Stimulated activated CD8-positive, alpha-beta memory T cell treated with anti-CD3 and anti-CD28 coated beads, Interleukin-4, amount 100 ng/mL, for 24 hours (primary cell): ENCODE measurements at places on chromosomes 3 and 15.

DNA sequence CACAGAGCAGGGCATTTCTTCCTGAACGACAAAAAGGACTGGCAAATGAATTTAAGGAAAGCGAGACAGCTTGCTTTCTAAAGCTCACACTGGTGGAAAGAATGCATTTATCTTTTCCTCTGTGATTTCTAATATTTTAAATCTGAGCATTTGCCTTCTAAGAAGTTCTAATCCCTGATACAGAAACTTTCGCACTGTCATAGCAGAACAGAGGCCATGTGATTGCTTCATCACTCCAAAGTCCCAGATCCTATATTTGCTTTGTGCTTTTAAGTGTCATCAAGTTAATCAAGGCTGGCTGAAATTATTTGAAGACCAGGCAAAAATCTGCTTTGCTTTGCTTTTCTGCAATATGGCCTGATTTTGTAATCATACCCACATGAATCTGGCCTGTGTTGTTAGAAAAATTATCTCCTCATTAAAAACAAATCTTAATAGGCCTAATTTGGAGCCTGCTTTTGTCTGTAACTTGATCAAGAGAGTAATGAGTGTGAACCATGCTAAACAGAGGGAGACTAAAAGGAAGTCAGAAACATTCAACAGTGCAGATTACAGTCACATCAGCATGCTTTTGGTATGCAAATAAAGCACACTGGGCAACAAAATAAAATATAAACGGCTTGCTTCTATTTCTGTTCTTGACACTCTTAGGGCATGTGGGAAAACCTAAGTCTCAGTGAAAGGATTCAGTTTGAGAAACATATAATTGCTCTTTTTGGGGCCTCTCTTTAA lies 178.2 kb upstream of the ADAMTS9 start:
- DNase-seq, result no peak

GRCh38 chr15:66503780-66504562 lies 684 bp downstream of the RPL4 start:
- DNase-seq, result no peak

DNA sequence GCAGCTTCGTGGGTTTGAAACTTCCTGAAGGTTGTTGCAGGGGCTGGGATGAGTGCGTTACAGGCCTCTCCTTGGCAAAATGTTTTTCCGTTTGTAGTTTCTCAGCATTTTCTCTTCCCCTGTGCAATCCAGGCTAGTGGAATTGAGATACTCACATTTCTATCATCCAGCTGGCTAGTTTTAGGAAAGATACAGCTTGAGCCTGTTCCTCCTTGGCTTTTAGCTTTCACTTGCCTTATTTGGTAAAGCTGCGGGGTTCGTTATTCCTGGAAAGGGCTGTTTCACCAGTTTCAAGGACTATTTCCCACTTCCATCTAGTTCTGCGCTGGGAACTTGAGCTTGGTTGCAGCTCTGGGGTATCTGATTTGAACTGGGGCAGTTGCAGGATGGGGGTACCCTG lies 90.3 kb downstream of the ITPR1 start:
- DNase-seq, result no peak

DNA sequence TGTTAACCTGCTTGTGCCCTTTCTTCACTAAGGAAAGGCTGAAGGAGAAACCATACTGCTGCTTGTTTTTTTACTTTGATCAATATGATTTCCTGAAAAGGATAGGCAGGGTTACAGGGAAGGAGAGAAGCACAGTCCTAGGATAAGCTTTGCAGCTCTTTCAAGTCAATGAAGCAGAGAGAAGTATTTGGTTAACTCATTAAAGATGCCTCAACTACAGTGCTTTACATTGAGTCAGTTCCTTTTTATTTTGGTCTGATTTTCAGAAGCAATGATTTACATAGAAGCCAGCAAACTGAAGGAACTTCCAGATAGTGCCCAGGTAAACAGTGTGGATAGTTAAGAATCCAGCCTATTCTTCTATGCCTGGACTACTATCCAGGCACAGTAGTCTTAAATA lies 64.8 kb downstream of the ARIH1 start:
- no peak for DNase-seq

GRCh38 chr15:99542828-99543227 lies 23.0 kb upstream of the MEF2A start:
- DNase-seq, result no peak

DNA sequence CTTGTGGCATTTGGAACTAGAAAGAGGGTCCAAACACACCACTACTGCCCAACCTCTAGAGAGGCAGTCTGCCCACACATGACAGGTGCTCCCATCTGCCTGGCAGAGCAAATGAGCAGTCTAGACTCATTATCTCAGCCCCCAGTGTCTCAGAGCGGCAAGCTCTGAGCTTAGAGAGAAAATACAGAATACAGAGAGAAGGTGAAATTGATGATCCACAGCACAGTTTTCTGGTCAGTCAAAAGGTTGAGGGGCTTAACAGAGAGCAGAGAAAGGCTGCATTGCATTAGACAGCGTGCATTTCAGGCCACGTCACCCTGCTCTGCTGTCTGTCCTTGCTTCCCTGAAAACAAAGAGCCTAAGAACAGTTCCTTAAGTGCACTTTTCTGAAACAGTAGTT lies 135.1 kb downstream of the KCNMB2 start:
- no peak for DNase-seq

DNA sequence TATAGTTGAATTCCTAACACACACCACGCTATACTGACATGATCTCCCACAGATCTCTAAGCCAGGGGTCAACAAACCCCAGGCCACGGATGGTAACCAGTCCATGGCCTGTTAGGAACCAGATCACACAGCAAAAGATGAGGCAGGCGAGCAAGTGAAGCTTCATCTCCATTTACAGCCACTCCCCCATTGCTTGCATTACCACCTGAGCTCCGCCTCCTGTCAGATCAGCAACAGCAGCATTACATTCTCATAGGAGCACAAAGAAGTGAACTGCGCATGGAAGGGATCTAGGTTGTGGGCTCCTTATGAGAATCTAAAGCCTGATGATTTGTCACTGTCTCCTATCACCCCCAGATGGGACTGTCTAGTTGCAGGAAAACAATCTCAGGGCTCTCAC lies 2.7 kb downstream of the PDCD7 start:
- no peak for DNase-seq

DNA sequence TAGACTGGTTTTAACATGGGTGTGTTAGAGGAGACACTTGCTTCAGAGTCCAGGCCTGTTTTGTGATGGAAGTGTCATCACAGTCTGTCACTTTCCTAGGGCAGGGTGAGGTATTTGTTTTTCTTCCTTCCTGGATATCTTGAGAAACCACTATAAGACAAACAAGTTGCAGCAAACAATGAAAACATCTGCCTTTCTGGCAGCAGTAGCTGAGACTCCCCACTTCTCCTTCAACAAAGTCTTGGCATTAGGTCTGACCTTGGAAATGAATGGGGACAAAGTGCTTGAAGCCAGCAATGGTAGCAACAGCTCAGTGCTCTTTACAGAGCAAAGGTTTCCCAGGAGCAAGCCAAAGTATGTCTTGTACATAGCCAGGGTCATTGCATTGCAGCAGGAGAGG lies 64.6 kb downstream of the CD200 start:
- no peak for DNase-seq

DNA sequence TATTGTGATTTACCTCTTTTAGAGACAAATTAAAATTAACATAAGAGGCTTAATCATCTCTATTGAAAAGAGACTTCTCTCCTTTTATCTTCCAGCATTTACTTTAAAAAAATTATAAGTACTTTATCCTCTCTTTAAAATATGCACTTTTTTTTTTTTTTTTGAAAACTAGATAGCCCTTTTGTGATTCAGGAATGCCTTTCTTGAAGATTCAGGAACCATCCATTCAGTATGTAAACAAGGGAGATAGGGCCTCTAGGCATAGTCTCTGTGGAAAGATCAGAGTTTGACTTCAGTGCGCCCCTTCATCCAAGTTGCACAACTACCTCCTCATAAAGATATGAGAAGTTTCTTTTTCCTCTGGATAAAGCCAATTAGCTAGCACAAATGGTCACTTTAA lies 1163.7 kb downstream of the SI start:
- DNase-seq, result no peak

DNA sequence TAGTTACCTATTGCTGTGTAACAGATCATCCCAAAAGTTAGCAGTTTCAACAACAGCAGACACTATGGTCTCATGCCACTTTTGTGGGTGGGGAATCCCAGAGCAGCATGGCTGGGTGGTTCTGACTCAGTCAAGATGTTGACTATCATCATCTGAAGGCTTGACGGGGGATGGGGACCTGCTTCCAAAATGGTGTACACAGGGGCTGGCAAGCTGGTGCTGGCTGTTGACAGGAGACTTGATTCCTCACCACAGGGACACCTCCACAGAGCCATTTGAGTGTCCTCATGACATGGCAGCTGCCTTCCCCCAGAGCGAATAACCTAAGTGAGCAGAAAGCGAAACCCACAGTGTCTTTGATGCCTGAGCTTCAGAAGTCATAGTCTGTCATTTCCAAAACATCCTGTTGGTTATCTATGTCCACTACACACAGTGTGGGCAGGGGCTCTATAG lies 19.1 kb downstream of the DNAJB8 start:
- DNase-seq, result peak; percentile 28

DNA sequence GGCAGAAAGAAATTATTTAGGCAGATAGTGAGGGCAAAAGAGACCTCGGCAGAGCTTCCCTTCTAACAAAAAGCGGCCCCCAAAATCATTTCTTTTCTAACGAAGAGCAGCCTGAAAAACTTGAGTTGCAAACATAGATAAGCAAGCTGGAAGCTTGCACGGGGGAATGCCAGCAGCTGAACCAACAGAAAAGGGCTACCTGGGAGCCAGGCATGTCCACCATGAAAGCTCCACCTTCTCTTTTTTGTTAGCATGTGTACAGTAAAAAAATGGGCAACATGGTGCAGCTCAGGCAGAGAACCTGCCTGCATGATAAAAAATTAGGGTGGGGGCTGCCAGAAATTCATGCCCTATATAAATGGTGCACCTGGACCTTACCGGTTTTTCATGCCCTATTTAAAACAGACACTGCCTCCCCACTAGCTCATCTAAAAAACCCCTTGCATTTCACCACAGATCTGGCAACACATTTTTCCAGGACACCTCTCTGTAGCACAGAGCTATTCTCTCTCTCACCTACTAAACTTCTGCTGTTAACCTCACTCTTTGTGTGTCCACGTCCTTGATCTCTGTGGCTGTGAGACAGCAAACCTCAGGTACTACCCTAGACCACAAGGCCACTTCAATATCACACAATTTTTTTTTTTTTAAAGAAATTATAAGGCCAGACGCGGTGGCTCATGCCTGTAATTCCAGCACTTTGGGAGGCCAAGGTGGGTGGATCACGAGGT lies 18.7 kb downstream of the SLC33A1 start:
- DNase-seq, result no peak
